IPS DF 19.7 (cell line): ENCODE measurements at places on chromosomes 7 and 10.

DNA sequence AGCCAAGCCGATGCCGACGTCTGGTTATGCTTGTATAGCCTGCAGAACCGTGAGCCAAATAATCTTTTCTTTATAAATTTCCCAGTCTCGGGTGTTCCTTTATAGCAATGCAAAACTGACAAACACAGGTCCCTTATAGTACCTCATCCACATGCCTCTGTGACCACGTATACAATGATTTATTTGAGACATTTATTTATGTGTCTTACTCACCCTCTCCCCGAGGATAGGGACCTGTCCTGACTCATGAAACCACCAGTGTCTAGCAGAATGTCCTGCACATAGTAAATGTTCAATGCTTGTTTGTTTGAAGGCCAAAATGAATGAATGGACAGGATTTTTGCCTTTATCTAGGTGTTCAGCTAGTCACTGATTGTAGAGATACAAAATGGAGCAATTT, 147.9 kb upstream of the FZD8 start:
- DNase-seq = no peak

DNA sequence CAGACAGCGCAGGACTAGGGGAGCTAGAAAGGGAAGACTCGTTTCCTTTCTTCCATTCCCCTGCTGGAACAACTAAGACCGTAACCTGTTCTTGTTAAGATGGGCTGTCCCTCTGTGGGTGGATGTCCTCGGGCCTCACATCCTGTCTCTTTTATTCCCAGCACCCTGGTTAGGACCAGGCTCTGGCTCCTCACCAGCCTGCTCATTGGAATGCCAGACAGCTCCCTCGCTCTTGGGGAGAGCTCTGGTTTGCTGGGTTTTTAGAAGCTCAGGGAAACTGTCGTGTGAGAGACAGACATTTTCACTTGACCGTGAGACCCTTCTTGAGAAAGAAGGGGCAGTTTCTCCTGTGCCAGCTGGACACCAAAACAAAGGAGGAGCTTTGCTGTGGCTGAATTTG, 58.1 kb upstream of the HABP2 start:
- DNase-seq = no peak

GRCh38 chr10:96924861-96925260, 92.8 kb downstream of the LCOR start:
- DNase-seq = no peak

DNA sequence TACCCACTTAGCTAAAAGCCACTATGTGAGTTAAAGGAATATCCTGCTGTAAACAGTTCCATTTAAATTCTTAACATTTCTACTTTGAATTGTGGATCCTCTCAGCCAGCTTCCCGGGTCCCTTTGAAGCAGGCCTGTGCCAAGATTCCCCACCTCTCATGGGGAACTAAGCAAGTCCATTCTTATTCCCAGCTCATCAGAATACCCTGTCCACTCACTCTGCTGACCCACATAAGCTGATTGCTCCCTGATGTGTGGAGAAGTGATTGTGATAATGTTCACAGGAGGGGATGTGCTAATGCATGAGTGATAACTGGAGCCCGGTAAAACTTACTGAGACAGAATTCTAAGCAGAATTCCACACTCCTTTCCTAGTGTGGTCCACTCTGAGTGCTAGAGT, 709.7 kb downstream of the CNTNAP2 start:
- peak; percentile 17 for DNase-seq

DNA sequence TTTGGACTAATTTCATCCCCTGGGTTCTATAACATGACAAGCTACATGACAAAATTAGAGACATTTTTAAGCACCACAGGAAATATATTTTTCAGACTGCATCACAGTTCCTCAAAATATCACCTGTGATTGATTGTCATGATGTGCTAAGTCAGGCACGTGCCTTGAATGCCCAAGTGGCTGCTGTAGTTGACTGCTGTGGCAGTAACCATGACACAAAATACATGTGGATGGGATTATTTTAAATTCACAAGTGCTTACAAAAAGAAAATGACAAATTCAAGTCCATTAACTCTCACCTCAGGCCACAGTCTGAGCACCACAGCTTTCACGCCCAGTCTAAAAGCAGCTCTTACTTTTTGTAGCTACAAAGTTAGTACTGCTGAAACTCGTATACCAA, 45.5 kb downstream of the TNPO3 start:
- DNase-seq = no peak
